ENCODE measurements at places on chromosomes 11 and 22. TPM values are rescaled to one million over a fixed set of nuclear protein-coding genes. Genes with fewer than 3 reads are reported as not detected.

The CKAP5 gene
- 46.1 TPM for polyA plus RNA-seq

The OR2D2 gene
- not detected for polyA plus RNA-seq

The CHRDL2 gene
- 5.5 TPM for polyA plus RNA-seq

The P2RY2 gene
- 0.71 TPM for polyA plus RNA-seq

The LINC01488 gene
- 0.05 TPM for polyA plus RNA-seq

Measured in muscle of back (tissue), 13 donors.